ENCODE measurements at places on chromosomes 6 and 20.

- DNase-seq, result no peak
These were observed 140.0 kb upstream of the LAMA2 start for GRCh38 chr6:128742900-128743299.

GRCh38 chr6:39077882-39078594, 29.5 kb downstream of the GLP1R start:
- DNase-seq, result no peak

DNA sequence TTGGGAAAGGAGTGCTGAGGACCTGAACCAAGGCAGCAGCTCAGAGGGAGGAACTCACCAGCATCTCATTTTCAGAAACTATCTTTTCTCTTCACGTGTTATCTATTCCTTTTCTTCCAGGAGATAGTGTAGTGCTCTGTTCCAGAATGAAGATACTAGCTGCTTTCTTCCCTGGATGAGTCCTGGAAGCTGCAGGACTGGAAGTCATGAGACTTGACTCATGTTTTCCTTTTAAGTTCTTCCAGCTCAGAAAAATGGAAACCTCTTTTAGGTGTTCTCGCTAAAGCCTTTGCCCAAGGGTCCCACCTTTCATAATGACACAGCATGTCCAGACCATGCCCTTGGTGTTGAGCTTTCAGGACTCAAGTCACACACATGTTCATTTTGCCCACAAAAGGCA, 106.7 kb downstream of the UNC5CL start:
- DNase-seq, result no peak

DNA sequence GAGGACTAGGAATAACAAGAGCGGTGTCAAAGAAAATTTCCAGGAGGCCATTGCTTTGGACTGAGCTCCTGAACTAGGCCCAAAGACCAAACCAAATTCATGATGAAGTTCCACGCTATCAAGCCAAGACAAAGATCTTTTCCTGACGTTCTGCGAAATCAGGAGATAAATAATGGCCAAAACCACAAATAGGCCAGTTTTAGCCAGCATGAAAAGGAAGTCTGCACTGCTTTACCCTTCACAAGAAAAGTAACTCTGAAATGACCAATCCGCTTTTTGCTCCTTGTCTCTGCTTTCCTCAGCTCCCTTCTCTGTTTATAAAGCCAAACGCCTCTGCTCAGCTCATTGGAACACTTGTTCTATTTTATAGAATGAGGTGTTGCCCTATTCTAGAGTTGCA, 6.7 kb downstream of the NCOA5 start:
- no peak for DNase-seq

GRCh38 chr6:118383924-118384323, 164.2 kb upstream of the PLN start:
- DNase-seq, result no peak

DNA sequence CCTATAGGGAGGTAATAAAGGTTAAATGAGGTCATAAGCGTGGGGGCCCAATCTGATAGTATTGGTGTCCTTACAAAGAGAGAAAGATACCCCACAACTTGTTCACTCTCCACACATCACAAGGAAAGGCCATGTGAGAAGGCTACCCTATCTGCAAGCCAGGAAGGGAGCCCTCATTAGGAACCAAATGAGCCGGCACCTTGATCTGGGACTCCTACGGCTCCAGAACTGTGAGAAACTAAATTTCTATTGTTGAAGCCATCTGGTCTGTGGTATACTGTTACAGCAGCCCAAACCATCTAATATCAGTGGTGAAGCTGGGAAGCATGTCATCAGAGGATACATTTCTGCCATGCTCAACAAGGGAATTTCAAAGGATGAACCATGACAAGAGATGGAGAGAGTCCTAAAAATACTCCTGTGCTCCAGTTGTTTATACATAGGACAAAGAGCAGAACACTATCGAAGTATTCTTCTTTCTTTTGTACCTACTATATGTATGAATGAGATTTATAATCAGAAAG, 10.4 kb downstream of the COX7A2 start:
- no peak for DNase-seq

Measured in stimulated activated CD4-positive, alpha-beta T cell treated with anti-CD3 and anti-CD28 coated beads, Interleukin-1b, Interleukin-23, amount 100 ng/mL, for 1 hour (primary cell).